ENCODE measurements at places on chromosomes 1 and 21.

DNA sequence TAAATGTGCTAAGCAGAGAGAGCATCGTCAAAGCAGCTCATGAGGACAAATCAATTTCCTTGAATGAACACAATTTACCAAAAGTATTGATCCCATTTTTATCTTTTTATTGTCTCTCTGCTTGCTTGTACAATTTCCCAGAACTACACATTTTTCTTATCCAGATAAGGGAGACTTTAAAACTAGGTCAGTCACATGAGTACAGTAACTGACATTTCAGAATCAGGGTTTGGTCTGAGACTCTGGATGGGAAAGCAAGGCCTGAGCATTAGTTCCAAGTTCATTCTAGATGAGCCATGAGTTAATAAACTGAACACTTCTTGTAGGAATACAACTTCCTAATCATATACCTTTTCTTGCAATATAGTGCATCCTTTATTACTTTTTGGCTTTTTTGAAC is 11.5 kb upstream of the DENND2D start:
- no peak for DNase-seq

DNA sequence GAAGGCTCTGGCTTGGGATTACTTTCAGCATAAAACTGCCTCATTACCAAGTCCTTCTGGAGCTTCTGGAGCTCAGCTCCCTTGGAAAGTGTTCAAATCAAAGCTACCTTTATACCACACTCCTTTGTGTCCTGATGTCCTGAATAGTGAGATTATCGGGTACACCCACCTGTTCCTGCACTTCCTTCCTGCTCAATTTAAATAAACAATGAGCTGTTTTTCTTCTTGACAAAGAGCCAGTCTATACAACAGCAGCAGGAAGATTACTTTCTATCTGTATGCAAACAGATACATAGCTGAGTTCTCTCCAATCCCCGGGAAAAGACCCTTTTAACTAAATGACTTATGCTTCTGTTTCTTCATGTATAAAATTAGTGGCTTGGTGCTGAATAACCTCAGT is 258.0 kb upstream of the FMN2 start:
- no peak for DNase-seq

DNA sequence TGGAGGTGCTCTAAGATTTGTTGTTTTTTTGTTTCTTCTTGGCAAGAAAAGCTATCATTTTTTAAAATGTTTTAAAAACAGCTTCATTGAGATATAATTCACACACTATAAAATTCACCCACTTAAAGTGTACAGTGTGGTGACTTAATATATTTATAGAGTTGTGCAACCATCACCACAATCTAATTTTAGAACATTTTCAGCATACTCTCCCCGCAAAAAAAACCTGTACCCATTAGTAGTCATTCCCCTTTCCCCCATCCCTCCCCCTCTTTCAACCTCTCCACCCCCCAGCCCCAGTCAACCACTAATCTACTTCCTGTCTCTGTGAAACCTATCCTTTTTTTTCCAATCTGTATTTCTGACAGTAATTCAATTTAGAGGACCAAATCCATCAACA is 30.6 kb downstream of the ZC3H11B start:
- no peak for DNase-seq

DNA sequence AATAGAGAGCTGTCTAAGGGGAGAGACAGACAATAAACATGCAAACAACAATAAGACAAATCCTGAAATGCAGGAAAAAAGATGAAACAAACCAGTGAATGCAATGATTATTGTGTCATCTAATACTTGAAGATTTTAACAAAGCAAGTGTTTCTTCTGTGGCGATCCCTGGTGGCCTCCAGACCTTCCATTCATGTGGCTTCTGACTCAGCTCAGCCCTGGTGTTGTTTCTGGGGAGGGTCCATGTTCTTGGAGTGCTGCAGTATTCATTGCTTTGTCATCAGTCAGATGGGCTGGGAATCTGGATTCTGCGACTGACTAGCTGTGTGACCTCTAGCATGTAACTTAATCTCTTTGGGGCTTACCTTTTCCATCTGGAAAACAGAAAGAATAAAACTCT is 1.5 kb upstream of the C2CD4D start:
- DNase-seq: no peak

DNA sequence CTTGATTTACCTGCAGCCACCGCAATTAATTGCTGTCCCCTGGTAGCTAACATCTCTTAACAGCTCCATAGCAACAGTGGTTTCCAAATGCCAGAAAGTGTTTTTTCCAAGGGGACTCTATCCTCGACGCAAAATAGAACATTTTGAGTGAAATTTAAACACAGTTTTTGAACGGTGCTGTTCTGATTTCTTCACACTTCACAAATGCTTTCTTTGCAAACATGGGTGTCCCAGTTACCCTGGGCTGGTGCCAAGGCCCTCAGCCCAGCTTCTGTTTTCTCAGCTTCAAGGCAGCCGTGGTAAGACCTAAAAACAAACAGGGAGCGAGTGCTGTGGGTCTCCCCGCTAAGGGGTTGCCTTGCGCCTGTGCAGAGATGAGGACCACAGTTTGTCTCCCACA is 147.3 kb upstream of the VAMP3 start:
- peak; percentile 18 for DNase-seq
